Amniotic stem cell (primary cell): ENCODE measurements at places on chromosomes 4 and X.

- no peak for DNase-seq
Observed at GRCh38 chr4:78437608-78438088, 113.9 kb upstream of the ANXA3 start.

- DNase-seq: no peak
Observed at GRCh38 chr4:8730159-8730558, 137.6 kb downstream of the CPZ start.

GRCh38 chrX:153547195-153547594, 29.8 kb downstream of the ATP2B3 start:
- DNase-seq: no peak

- no peak for DNase-seq
Observed at GRCh38 chr4:180152831-180153230, 2090.4 kb upstream of the TENM3 start.

GRCh38 chr4:169314906-169315305, 44.1 kb upstream of the SH3RF1 start:
- no peak for DNase-seq

- no peak for DNase-seq
Observed at GRCh38 chrX:63514569-63515080, 163.5 kb upstream of the SPIN4 start.

DNA sequence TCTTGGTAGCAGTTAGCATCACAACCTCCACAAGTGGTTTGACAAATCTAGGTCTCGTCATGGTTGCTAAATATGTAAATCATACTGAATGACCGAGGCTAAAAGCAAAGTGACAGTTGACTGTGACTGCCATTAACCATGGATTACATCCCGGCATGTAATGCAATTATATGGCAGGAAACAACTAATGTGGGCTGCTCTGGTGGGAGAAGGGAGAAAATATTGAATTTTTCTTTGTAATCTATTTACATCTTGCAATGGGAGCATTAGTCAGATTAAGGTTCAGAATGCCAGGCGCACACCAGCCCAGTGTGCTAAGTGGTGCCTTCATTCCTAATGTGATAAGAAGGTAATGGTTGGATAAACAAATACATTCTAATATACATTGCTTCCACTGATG, 35.8 kb downstream of the UNC5C start:
- no peak for DNase-seq

GRCh38 chrX:23575281-23575680, 92.0 kb upstream of the PRDX4 start:
- no peak for DNase-seq

GRCh38 chr4:168188754-168189153, 96.4 kb downstream of the ANXA10 start:
- DNase-seq: no peak

DNA sequence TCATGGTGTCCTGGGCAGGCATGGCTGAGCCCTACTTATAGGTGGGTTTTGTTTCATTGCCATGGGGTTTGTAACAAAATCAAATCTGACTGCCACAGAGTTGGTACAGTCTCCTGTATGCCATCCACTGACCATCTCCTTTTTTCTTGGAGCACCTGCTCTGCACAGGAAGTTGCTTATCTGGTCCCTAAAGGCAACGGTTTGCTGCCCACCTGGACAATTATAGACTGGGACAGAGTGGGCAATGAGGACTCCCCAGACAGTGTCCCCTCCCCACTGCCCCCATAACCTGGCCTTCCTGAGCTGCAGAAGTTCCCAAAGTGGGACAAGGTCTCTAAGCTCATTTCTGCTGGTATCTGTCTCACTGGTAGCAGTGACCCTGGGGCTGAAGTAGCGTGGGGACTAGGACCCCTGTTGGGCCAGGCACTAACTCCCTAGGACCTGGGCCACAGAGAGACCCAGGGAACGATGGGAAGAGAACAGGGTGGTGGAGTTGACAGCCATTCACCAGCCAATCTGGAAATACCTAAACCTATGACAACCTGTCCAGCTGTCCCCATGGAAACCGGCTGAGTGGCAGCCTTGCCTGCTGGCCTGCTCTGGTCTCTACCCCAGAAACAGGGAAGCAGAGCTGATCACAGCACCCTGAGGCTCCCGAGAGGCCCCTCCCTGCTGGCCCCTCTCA, 64.7 kb downstream of the WFS1 start:
- no peak for DNase-seq

GRCh38 chrX:116285501-116285900, 115.0 kb downstream of the AGTR2 start:
- no peak for DNase-seq

DNA sequence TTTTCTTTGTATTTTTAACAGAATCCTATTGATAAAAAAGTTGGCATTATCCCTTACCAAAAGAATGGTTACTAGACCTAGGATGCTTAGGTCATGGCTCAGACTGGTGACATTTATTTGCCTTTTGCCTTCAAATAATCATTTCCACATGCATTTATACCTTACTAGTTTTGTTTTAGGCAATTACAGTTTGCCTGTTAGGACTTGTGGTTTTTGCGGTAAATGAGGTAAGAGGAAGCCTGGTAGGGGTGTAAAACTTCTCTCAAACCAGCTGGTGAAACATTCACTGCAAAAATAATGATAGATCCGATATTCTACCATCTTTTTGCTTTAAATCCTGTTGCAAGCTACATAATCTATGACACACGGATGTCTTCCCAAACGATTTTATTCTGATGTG, 12.1 kb downstream of the LAMP2 start:
- no peak for DNase-seq

DNA sequence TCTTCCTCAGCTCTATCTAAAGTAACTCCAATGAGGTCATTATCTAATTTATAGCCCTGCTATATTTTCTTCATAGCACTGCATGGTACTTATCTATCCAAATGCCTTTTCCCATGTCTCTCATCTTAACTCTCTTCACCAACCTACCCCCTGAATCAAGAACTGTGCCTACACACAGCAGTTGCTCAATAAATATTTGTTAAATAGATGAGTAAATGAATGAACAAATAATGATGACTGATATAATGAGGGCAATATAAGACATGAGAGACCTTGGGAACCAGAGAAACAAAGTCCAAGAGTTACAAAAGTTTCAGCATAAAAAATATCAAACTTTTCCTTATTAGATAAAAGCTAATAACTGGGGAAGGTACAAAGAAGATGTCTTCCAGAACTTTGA, 19.6 kb downstream of the CAMK2D start:
- DNase-seq: no peak

DNA sequence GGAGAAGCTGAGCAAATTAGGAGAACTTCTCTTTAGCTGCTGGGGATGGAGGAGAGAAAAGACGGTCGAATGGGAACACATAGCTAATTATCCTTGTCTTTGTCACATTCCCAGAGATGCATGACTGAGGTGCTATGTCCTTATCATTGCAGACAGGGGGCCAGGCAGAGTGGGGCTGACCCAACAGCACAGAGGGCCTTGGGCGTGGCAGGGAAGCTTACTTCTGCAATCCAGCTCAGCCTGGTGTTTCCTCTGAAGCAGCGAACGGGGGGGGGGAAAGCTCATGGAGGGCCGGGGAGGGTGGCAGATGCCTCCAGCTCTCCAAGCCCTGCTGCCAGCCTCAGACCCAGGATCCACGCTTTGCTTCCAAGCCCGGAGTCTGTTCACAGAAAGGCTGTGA, 50.8 kb upstream of the HOPX start:
- no peak for DNase-seq

GRCh38 chrX:35046660-35047296, 104.2 kb downstream of the FAM47B start:
- DNase-seq: no peak

GRCh38 chr4:98728433-98728832, 70.0 kb upstream of the TSPAN5 start:
- peak; percentile 19 for DNase-seq
